ENCODE measurements at places on chromosomes 11 and 22.

DNA sequence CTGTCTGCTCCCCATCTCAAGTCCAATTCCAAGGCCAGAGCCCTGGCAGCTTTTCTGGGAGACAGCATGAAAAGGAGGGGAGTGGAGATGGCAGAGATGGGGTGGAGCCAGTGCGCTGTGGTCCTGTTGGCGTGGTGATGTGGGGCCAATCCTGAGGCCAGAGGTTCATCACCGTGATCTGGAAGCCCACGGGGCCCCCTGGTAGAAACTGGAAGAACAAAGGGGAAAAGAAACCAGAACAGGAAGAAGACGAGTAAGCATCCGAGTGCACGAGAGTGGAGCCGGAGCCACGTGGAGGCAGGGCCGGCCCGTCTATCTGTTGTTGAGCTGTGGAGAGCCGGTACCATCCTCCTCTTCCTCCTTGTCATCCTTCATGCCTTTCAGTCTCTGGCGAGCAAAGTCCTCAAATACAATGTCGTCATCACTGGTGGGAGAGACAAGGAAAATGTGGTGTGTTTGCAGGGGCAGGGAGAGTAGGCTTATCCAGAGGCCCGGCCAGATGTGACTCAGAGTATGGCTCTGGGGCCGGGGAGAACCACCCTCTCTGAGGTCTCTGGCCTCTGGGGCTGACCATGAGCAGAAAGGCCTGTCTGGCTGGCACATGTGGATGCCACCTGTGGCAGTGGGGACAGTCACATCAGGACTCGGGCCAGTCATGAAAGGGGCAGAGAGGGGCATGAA lies 25.4 kb downstream of the TPBGL start:
- no peak for DNase-seq

DNA sequence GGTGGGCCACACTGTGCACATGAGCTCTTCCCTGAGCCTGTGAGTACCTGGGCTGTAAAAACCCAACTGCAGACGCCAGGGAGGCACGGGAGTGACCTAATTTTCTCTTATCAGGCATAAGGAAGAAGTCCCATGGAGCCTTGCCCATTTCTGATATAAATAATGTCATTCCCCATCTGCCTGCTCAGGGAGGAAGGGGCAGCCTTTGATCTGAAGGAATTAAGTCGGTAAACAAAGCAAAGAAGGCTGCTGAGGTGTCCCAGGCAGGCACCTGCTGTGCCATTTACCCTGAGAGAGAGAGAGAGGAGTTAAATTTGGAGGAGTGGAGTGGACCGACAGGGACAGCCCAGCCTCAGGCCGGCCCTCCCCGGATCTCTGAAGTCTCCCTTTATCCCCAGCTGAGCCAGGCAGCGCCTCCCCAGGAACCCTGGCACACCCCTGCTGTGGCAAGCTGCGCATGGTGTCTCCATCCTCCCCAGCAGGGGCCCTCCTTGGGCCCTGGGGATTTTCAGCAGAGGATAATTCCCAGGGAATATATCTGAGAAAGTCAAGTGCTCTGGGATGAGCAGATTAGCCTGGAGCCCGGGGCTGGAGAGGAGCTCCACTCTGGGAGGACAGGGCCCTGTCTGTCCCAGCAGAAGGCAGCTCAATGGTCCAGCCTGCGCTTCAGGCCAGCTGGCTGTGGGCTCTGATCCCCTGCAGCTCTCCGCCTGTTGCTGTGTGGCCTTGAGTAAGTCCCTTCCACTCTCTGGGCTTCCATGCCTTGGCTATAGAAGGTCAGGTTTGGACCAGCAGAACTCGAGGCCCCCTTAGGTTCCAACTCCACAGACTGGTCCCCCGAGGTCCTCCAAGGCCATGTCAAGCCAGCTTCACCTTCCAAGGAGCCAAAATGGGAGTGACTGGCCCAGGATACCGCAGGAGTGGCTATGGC lies 17.5 kb upstream of the CABP7 start:
- no peak for DNase-seq

DNA sequence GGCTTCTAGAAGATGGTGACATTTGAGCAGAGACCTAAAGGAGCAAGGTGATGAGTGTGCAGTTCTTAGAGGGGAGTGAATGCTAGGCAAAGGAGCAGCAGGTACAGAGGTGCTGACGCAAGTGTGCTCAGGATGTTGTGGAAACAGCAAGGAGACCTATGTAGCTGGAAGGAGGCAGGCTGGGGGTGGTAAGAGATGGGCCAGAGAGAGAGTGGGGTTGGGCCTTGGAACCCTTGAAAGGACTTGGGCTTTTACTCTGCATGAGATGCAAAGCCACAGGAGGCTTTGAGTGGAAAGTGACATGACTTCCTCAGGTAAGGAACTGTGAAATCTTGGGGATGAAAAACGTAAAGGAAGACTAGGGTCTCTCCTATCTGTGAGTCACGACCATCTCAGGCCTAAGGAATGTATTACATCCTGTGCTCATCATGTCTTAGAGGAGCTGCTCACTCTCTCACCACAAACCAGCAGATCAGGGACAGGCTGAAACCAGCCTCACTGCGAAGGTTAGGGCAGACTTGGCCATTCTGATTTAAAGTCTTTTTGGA lies 65.4 kb downstream of the MICAL2 start:
- no peak for DNase-seq

DNA sequence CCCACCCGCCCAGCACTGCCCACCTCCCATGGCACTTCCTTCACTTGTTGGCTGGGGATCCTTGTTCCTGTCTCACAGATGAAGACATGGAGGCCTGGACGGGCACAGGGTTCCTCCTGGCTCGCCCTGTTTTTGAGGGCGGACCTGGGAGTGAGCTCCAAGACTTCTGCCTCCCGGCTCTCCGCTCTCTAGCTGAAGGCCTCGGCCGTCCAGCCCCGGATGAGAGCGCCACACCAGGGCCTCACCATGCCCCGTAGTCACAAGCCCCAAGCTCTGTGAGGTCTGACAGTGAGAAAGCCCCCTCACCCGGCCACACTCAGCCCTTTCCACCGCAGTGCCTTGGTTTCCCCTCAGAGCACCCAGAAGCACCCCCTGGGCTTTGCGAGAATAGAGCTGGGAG lies 9.1 kb downstream of the TPCN2 start:
- no peak for DNase-seq

- DNase-seq, result no peak
These were observed 59.3 kb downstream of the CELSR1 start for GRCh38 chr22:46478083-46478551.

- no peak for DNase-seq
These were observed 6.8 kb downstream of the CACNA1I start for GRCh38 chr22:39577366-39577765.

- no peak for DNase-seq
These were observed 9.1 kb downstream of the LINC01488 start for GRCh38 chr11:69490516-69490915.

- DNase-seq, result no peak
These were observed 7.3 kb downstream of the ADORA2A start for GRCh38 chr22:24434471-24435322.

DNA sequence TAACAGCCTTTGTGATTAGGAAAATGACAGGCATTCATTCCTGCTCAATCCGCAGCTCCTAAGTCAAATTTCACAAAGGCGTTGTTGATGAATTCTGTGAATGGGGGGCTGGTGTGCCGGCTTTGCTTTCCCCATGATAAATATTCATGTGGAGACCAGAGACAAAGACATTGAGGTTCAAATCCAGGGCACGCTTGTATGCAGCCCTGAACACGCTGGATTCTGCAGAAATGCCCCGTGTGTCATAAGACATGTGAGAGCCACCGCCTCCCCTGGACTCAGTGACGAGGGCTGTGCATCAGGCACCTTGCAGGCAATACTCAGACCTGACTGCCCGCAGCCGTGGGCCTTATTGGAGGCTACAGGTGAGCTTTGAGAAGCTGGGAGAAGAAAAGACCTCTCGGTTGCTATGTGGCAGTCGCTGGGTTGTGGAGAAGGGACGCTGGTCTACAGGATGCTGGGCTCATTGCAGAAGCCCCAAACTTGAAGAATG lies 906.2 kb downstream of the BRD1 start:
- no peak for DNase-seq

DNA sequence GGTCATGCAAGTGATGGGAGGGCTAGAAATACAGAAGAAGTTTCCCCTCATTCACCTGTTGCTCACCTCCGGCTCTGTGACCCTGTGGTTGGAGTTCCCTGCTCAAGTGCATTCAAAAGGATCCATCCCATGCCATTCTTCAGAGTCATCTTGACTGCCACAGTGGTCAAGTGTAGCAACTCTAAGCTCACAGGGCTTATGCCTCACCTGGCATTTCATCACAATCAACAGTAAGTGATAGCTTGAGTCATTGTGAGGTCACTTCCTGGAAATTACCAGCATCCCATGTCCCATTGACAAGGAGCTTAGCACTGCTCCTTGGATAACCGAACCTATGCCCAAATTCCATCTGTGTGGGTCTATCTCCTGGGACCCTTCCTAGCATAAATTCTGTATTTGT lies 55.6 kb downstream of the OR4C45 start:
- DNase-seq, result no peak

DNA sequence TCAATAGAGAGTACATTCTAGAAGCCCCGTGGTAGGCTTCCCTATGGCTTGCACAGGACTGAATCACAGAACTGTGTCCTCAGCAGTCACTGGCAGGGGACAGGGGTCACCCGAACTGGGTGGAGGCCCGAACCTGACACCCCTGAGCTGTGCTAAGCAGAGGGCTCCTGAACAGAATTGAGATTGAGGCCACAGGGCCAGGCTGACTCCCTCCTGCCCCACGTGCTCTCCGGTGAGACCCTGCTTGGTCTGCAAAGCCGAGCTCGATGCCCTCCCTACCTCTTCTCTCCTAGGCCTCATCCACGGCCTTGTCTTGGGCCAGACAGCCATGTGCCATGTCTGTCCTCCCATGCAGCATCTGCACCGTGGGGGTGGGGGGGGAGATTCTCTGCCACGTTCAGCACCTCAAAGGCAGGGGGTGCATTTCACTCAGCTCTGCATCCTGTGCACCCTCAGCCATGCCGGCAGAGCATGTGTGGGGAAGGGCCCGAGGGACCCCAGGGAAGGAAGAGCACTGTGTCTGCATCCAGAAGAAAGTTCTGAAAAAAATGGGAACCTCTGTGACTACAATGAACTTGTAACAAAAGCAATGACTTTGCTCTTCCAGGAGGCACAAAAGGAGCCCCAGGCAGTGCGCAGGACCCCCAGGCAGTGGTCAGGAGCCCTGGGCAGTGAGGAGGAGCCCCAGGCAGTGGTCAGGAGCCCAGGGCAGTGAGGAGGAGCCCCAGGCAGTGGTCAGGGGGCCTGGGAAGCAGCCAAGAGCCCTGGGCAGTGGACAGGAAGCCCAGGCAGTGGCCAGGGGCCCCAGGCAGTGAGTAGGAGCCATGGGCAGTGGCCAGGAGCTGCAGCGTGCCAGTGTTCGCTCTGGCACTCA lies 76.7 kb upstream of the SEPTIN5 start:
- DNase-seq, result no peak

DNA sequence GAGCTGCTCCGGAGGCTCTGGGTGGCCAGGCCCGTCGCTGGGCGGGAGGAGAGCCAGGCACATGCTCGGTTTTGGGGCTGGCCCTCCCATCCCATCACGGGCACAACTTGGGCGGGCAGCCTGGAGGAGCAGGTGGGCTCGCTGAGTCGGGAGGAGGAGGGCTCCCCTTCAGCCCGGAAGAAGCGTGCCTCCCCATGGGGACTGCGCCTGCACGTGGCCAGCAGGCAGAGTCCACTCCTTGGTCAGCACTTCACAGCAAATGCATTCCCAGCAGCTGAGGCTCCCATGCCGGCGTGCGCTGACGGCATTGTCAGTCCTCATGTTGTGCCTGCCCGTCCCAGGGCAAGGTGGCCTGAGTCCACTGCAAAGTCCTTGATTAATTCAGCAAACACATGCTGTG lies 1281.7 kb downstream of the BRD1 start:
- DNase-seq, result no peak

GRCh38 chr11:4076774-4077173 lies 17.8 kb upstream of the RRM1 start:
- DNase-seq, result no peak

DNA sequence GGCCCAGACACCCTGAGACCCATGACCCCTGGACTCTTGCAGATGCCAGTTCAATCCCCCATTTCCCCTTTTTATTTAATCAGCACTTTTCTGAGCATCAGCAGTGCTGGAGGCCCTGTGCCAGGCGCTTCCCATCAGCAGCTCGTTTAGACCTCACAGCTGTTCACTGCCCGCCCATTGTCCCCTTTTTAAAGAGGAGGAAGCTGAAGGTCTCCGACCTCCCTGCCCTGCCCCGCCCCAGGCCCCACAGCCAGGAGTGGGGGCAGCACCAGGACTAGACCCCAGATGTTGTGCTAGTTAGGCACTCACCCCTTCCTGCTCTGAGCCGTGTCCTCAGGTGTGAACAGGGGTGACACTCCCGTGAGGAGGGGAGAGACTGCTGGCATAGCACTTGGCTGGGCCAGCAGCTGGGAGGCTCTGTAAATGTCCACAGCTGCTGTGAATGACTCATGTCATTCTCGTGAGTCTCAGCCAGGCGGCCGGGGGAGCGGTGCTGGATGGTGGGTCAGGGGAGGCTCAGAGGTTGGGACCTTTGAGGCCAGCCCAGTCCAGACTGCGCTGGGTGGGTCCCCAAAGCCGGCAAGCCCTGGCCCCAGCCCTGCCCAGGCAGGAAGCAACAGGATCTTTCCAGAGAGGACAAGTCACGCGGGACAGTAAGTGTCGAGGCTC lies 19.9 kb downstream of the EMID1 start:
- DNase-seq, result no peak

GRCh38 chr11:93905384-93905783 lies 55.0 kb upstream of the VSTM5 start:
- no peak for DNase-seq

DNA sequence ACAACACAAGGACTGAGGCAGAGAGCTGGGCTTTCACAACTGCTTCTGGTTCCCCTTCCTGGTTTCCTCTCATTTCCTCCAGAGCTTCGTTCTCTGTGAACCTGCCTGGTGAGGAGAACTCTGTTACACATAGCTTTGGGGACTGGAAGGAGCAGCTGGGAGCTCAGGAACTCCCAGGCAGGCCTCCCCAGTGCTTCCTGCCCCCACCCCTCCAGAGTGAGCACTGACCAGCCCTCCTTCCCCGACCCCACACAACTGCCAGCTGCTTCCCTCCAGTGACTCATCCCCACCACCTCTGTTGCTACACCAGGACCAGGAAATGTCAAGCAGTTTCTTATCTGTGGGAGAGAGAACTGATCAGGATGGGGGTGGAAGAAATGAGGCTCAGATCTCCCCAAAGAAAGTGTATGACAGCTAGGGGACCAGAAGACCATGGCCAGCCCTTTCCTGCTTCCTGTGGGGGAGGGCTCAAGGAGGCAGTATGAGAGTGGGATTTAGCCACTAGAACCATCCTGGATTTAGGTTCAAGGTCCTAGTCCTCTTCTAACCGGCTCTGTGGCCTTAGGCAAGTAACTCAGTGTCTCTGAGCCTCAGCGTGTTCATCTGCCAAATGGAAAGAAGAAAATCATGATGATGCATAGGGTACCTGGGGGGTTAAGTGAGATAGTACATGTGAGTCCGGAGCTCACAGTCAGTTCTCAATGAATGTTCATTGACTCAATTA lies 4.5 kb upstream of the TP53I11 start:
- DNase-seq, result no peak
